Stimulated activated CD4-positive, alpha-beta T cell treated with anti-CD3 and anti-CD28 coated beads, Interleukin-1b, Interleukin-23, amount 100 ng/mL, for 1 hour (primary cell): ENCODE measurements at places on chromosomes 1 and 21.

- DNase-seq, result no peak
Observed at GRCh38 chr1:209048941-209049669, 534.4 kb upstream of the CAMK1G start.

GRCh38 chr1:19122668-19123067 lies 87.4 kb downstream of the UBR4 start:
- no peak for DNase-seq

DNA sequence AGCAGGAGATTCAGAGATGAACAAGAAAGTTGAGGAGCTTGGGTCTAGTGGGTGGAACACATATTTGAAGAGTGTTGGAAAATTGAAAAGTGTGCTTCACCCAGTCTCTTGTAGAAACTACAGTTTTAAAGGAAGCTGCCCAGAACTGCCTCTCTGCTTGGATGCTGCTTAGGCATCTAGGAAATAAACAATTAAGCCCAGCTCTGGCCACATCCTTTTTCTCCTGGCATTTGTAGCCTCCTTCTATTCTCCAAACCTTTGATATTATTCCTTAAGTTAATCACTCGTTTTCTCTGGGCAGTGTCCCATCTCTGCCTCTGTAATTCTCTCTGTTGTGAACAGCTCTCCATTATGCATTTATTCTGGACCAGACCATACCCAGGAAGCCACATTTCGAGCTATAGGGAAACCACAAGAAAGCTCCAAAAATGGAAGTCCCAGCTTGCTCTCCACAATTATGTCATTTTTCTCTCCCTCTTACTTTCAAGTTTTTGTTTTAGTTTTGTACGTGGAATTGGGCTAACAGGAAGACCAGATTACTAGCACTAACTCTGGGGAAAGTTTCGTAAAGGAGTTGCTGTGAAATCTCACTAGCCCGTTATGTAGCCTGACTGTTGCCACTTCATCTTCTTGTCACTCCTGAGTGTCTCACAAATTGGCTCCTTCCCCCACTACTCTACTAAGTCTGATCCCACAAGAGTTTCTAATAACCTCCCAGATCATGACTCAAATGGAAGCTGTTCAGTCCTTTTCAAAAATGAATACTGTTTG lies 102.2 kb downstream of the NTMT2 start:
- no peak for DNase-seq

DNA sequence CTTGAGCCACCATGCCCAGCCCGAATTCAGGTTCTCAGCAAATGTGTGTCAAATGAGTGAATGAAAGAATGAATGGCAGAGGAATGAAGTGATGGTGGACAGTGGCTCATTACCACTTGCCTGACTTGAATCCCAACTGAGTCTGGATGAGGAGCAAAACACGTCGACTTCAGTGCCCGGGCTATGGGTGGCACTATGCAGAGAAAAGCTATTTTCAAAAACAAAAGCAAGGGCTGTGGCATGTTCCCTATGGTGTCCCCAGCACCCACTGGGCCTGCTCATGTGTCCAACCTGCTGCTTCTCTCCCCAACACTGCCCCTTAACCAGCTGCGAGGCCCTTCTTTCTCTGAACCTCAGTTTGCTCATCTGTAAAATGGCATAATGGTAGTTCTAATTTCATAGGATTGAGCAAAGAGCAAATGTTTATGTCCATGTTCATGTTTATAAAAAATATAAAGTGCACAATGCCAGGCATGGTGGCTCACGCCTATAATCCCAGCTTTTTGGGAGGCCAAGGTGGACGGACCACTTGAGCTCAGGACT lies 4.3 kb upstream of the MAD2L2 start:
- DNase-seq, result no peak

GRCh38 chr21:27759091-27759659 lies 792.3 kb upstream of the ADAMTS5 start:
- DNase-seq, result no peak

DNA sequence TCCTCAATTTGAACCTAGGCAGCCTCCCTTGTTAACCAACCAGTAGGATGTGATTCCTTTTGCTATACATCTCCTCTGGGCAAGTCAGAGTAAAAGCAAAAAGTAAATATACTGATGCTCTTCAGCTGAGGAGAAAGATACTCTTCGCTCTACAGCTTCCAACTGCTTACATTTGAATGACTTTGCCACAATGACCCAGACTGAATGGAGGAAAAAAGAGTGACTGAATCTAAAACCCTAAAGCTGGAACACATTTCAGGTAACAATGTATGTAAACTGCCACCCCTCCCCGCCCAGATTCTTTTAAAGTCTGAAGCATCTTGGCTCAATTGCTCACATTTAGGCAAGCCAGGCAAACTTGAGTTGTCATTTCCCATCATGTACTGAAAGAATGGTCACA lies 46.1 kb downstream of the SLC16A1 start:
- no peak for DNase-seq

- DNase-seq, result no peak
Observed at GRCh38 chr1:85078903-85079302, 30.6 kb upstream of the MCOLN3 start.

DNA sequence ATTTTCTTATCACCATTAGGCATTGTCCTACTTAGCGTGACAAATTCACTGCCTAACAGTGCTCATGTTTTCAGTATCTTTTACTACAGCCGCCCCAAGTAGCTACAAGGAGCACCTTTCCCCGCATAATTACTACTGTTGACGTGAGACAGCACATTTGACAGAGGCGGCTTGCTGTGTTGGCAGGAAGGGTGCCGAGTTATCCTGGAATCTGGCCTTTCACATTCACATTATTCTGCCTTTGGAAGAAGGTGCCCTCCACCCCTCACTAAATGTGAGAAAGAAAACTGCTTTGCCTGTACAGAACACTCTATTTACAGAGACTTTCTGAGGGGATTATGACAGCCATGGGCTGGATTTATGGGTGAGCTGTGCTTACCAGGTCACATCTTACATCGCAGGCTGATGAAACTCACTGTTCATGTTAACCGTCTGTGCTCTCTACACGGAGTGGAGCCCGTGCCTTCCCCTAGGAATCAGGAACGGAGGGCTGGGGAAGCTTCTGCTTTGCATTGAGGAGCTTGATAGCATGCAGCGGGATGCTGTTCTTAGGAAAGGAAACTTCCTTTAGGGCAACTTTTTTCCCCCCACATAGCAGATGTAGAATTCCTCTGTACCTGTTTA lies 148.0 kb upstream of the ZRANB2 start:
- no peak for DNase-seq

- no peak for DNase-seq
Observed at GRCh38 chr1:29936031-29936544, 699.8 kb downstream of the PTPRU start.

DNA sequence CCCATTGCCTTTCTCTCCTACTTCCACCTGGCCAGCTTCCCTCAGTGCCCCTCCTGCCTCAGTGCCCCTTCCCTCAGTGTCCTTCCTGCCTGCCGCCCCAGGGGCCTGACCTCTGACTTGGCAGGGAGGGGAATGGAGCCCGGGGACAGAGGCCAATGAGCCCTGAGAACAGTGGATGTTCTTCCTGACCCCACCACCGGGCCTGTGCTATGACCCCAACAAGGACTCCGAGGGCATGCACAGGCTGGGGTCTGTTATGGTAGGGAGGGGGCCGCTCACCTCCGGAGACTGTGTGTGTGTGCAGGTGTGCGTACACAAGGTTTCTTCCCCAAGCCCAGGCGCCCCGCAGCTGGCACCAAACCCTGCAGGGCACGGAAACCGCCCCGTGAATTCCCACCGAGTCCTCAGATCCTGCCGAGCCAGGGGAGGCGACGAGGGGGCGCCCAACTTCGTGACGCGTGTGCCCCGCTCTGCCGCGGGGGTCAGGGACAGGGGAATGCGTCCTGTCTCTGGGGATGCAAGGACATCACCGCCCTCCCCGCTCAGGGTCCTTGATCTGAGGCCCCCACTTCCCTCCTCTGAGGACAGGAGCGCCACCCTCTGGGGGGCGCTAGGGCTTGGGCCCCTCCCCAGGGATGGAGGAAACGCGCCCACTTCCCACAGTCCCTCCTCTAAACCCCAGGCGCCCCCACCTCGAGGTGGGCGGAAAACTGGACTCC lies 766 bp downstream of the RAP1GAP start:
- DNase-seq, result no peak

GRCh38 chr1:83017701-83018100 lies 981.2 kb downstream of the TTLL7 start:
- DNase-seq, result no peak

DNA sequence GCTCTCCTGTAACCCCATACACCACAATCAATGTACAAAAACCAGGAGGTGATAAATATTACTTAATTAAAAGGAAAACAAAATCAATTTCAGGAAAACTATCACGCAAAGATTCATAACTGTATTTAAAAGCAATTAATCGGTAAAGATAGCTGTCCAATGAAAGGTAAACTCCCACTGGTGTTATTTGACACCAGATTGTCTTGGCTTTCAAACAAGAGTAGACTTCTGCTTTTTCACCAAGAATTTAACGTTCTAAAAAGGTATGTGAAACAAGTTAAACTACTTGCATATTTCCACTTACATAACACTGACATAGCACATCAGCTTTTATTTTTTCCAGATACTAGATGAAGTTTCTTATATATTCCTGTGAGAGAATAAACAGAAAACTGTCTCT lies 3.5 kb downstream of the PLPP3 start:
- no peak for DNase-seq

DNA sequence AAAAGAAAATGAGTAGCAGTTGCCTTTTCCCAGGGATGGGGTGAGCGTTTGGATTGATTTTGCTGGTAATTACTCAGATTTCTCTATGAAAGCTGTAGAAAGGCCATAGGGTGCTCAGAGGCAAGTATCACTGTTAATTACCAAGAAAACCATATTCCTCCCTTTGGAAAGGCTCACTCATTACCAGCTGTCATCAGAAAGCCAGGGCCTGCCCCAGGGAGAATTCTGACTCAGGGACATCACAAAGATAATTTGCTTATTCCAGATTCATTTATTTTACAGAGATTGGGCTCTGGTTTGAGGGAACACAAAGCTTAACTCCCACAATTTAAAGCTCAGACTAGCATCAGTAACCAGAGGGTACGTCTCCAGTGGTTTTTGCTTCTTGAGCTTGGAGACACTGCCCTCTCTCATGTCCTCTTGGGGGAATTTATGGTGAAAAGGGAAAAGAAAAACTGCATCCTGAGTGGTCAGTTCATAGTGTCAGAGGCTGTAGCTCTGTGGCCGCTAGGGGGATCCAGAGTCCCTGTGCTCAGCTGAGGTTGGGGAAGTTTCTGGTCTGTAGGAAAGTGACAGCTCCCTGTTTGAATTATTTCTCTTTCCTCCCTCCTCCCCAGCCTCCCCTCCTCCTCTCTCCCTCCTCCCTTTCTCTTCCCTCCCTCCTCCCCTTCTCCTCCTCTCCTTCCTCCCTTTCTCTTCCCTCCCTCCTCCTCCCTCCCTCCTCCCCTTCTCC lies 204.3 kb downstream of the KCNJ6 start:
- DNase-seq, result no peak

GRCh38 chr1:147550302-147550937 lies 9.1 kb downstream of the BCL9 start:
- DNase-seq, result no peak

DNA sequence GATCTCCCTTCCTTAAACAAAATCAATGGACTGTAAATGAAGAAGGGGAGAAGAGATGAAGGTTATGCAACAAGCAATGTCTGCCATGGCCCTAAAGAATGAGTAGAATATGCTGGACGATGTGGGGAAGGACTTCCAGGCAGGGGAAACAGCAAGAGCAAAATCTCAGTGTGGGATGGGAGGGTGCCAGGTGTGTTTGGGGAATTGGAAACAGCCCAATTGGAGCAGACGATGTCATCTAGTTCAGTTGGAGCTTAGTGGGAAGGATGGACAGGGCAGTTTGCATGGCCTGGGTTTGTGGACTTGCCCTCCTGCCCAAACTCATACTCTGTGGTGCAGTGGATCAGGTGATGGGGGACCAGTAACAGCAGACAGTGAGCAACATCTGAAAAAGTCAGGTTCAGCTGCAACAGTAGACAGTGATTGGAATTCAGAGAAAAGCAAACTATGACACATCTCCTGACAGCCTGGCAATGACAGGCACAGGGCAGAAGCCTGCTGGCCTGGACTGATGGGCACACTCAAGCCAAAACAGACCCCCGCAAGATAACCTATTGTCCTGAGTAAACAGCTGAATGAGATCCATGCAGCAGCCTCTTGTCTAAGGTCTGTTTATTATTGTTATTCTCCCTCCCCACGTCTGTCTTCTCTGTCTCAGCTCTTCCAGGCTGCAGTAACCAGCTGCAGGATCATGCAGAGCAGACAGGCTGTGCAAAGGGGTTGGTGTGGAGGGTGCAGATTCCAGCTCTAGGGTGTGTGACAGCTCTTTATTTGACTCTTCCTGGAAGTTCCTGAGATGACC lies 50.5 kb upstream of the PRELP start:
- DNase-seq, result no peak

- DNase-seq, result no peak
Observed at GRCh38 chr1:213987927-213988506, at the start of gene PROX1. Gene PROX1 (plus strand): TSS chr1:213987973. CDS start chr1:213996536, 8,563 bp downstream.

DNA sequence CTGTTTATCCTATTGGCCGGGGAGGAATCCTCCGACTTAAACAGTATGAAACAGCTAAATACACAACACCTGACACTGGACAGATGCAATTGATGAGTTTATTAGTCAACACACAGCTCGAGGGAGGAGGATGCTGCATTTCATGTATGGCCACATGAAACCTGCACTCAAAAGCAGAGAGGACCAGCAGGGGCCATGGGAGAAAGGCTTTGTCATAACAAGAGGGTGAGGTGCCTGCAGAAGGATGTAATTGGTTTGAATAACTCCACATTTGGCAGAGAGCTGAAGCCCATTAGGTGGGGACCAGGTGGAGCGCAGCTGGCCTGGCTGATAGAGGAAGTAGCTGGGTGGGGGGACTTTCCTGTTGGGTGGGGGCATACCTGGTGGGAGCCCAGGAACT lies 599.1 kb downstream of the PTPRU start:
- no peak for DNase-seq

GRCh38 chr1:245946905-245947304 lies 560.2 kb downstream of the SMYD3 start:
- DNase-seq, result no peak

- no peak for DNase-seq
Observed at GRCh38 chr1:3190256-3191041, 121.4 kb downstream of the PRDM16 start.

DNA sequence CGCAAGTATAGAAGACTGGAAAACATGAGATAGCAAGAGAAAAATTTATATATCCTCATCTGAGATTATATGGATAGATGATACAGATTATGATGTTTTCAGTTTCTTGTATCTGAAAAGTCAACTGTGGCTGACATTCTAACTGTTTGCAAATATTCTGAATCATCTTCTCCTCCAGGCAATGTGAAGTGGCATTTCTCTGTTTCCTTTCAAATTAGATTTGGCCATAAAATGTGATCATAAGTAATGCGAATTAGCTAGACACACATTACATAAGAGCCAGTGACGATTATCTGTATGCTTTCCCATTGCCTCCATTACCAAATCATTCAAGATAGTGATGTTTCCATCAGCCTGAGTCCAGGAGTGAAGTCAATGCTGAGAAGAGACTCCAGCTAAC lies 265.2 kb downstream of the BRINP3 start:
- no peak for DNase-seq

- DNase-seq, result no peak
Observed at GRCh38 chr1:228871314-228872061, 136.2 kb downstream of the RHOU start.

DNA sequence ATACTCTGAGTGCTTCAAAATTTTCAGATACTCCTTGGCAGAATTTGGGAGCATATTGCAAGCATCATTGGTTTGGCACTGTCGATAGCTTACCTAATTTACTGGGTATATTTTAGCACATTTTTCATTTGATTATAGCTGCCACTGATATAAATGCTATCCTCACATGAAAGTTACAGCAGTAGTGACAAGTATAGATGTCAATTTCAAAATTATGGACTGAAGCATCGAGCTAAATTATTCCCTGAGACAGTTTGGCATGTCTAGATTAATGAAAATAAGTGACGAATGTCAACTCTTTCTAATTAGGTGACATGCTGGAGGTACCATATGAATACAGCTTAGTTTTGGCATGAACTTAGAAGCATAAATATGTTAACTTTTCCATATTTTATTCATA lies 83.1 kb downstream of the LRRC7 start:
- DNase-seq, result no peak
